ENCODE measurements at places on chromosomes 13 and 19.
A peak's percentile ranks its signal among the peaks of the same experiment; 100 is the strongest.

DNA sequence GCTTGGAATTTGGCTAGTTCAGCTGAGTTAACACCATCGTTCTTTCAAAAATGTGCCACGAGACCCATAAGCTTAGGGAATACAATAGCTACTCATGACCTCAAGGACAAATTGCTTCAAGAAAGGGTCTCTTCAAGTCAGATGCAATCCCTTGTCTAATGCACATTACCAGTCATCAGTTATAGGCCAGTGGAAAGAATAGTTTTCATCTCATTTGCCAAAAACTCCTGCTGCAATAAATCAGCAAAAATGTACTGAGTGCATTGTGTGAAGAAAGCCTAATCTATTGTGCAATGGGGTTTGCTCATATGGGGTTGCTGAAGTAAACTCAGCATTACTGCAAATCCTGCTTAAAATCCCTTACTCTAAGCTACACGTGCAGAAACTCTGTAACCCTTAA lies 208.3 kb upstream of the NBEA start:
- no peaks in the 10 kb centered on the region for H3K36me3 ChIP-seq
- no peak overlapping the region for H3K4me3 ChIP-seq
- DNase-seq: peak; percentile 24
- H3K4me1 ChIP-seq: no peaks in the 10 kb centered on the region

- DNase-seq: no peak
- H3K27ac ChIP-seq: peak overlapping the region; percentile 33
- peaks cover 67% of the 10 kb centered on the region for H3K36me3 ChIP-seq
- H3K27me3 ChIP-seq: no peaks in the 10 kb centered on the region
- no peak overlapping the region for H3K4me3 ChIP-seq
Observed at GRCh38 chr13:114058051-114058867, 74.2 kb downstream of the RASA3 start.

- H3K27me3 ChIP-seq: no peaks in the 10 kb centered on the region
- no peaks in the 10 kb centered on the region for H3K36me3 ChIP-seq
- H3K4me1 ChIP-seq: peaks cover 23% of the 10 kb centered on the region
- no peak for DNase-seq
Observed at GRCh38 chr13:21328836-21329477, 130.1 kb downstream of the ZDHHC20 start.

- H3K4me1 ChIP-seq: no peaks in the 10 kb centered on the region
- H3K4me3 ChIP-seq: no peak overlapping the region
- peak overlapping the region; percentile 41 for H3K27ac ChIP-seq
- peak; percentile 61 for DNase-seq
Observed at GRCh38 chr13:34044660-34045080, 226.7 kb downstream of the RFC3 start.

- peaks cover 11% of the 10 kb centered on the region for H3K36me3 ChIP-seq
- no peaks in the 10 kb centered on the region for H3K27me3 ChIP-seq
- H3K4me3 ChIP-seq: no peak overlapping the region
- DNase-seq: no peak
- no peak overlapping the region for H3K27ac ChIP-seq
Observed at GRCh38 chr19:19873381-19873780, 7.7 kb downstream of the ZNF253 start.

DNA sequence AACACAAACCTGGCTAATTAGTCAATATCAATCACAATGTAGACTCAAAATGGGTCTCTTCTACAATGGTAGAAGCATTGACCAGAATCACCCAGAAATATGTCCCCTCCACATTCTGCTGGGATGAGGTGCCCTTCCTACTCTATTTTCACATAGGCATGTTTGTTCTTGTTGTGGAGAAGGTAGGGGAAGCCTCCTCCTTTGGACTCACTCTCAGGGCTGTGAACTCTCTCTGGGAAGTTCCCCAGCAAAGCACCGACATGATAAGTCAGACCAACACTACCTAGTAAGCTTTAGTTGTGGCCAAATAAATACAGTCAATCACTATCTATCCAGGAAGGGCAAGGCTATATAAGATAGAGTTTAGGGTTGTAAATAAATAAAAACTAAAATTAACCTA lies 194.5 kb upstream of the UBL3 start:
- no peak for DNase-seq
- no peak overlapping the region for H3K4me3 ChIP-seq
- peaks cover 2% of the 10 kb centered on the region for H3K4me1 ChIP-seq
- H3K27me3 ChIP-seq: no peaks in the 10 kb centered on the region
- H3K36me3 ChIP-seq: no peaks in the 10 kb centered on the region

DNA sequence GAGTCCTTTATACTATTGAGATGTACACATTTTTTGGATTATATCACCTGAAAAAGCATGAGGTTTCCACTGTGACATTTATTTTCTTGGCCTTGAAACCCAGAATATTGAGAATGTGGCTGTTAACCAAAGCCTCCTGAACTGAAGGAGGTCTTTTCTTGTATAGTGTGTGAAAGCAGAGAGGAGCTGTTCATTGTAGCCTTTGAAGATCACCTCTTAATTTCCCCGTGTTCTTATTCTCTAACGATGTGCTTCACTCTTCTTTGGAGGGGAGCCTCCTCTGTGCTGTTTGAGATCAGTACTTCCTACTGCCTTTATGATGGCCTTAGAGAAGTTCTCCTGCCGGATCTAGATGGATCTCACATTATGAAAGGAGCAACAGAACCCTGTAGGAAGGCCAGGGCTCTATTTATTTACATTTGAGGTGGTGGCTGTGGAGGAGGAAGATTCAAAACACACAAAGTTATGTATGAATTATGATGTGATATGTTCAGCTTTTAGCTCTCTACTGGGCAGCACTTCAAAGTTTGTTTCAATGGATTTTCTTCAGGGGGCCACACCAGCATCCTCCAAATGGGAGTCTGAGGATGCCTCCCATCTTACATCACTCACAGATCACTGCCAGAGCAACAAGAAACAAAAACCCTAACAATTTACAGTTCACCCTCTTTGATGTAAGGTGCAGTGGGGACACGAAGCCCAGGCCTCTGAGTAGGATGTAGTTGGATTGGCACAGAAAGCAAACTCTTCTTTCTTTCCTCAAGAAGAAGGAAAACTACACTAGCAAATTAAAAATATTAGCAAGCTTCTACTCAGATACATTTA lies 322.3 kb downstream of the DLEU7 start:
- H3K36me3 ChIP-seq: no peaks in the 10 kb centered on the region
- no peak overlapping the region for H3K27ac ChIP-seq
- DNase-seq: no peak
- peaks cover 3% of the 10 kb centered on the region for H3K27me3 ChIP-seq
- H3K4me1 ChIP-seq: no peaks in the 10 kb centered on the region
- H3K4me3 ChIP-seq: no peak overlapping the region
